ENCODE measurements at places on chromosomes 2 and 18.
A peak's percentile ranks its signal among the peaks of the same experiment; 100 is the strongest.

GRCh38 chr2:64063454-64063853, 44.2 kb upstream of the VPS54 start:
- DNase-seq: no peak

DNA sequence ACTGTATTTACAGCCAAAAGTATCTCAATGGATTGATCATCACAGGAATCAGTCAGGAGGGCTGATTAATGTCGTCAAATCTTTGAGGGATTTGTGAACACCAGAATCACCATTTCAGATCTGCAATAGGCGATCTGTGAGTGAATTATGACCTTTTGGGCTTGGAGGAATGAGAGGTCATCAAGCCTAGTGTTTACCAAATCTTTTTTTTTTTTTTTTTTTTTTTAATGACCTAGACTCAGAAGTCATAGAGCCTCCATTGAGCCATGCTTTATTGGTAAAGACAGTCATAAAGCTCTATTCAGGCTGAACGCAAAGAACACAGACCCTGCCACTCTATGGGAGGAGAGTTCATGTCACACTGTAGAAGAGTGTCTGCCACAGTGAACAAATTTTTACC, 97.7 kb downstream of the SOCS6 start:
- no peak for DNase-seq

DNA sequence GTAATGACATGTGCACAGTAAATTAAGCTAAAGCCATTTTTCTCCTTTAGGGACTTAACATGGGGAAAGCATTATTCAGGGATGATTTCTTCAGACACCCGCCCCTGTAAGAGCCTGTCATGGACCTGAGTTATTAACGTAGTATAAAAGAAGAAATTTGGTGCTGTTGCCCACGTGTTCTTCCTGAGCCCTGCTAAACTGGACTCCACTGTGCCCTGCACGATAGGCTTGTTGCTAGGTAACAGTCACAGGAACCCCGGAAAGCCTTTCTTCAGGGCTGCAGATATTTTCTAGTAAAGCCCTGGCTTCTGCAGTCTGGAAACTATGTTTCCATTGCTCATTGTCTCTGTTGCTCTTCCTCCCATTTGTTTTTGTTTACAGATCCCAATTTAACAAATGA, 157.9 kb downstream of the LRRC30 start:
- DNase-seq: no peak

- no peak for DNase-seq
Measured at GRCh38 chr18:9838144-9838877, 47.5 kb upstream of the TXNDC2 start.

DNA sequence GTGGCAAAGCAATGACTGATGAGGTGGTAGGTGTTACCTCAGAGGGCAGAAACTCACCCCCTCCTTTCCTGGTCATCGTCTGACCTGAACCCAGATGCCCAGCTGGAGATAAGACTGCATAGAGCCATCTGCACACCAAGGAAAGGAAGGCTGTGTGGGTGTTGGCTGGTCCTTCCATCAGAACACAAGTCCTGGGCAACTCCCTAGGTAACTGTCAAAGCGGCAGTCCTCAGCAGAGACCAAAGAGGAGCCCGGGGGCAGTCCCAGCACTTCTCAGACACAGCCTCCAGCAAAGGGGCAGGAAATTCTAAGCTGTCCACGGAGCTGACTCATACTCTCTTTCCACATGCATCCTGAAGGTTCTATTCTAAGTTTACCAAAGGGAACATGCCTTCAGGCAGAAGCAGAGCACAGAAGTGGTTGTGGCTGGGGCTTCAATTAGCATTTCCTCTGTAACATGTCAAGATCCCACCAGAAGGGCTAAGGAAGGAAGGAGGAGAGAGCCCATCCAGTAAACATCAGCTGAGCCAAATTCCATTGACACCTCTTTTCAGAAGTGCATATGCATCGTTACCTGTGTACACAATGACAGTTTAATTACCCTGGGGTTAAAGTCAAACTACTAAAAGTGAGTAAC, 54.7 kb downstream of the SPRED2 start:
- no peak for DNase-seq

- DNase-seq: no peak
Measured at GRCh38 chr2:7356909-7357584, 439.8 kb downstream of the RNF144A start.

- DNase-seq: no peak
Measured at GRCh38 chr2:9407363-9407811, 15.9 kb downstream of the ITGB1BP1 start.

DNA sequence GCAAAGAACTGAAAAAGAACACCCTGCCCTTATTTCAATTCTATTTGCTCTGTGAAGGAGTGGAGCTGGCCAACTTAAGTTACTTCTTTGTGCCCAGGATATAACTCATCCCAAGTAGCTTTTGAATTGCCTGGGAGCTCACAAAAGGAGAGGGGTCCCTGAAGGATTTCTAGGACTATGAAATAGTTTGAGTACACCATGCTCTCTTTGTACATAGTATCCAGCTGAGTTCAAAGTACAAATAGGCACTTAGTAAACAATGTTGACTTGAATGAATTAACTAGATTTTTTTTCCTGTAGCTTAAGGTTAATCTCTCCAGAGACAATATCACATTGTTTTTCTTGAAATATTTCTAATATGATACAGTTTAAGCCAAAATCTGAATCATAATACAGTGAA, 47.7 kb downstream of the ZC3H15 start:
- DNase-seq: no peak

GRCh38 chr2:236985761-236986339, 99.8 kb upstream of the COPS8 start:
- DNase-seq: no peak

DNA sequence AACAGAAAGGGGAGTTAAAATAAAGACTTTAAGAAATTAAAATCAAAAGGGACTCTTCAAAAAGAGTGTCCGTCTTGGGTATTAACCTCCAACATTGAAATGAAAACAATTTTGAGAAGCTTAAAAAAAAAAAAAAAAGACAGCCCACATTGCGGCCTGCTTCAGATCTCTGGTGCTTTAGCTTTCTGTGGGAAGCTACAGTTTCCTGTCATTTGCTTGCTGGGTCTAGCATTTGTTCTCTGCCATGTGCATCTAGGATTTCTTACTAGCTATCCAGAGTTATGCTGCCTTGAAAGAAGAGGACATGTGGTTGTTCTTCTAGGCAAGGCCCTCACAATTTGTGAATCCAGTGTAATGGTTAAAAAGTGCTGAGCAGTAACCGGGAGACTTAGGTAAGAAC, 375.3 kb downstream of the SLC4A3 start:
- no peak for DNase-seq

- no peak for DNase-seq
Measured at GRCh38 chr2:65081232-65081685, 25.0 kb downstream of the CEP68 start.

- no peak for DNase-seq
Measured at GRCh38 chr2:201362396-201362795, 5.3 kb upstream of the FLACC1 start.

- DNase-seq: no peak
Measured at GRCh38 chr2:186183406-186183805, 302.7 kb upstream of the ZC3H15 start.

GRCh38 chr18:5294113-5294456, 1.4 kb downstream of the ZBTB14 start:
- no peak for DNase-seq

DNA sequence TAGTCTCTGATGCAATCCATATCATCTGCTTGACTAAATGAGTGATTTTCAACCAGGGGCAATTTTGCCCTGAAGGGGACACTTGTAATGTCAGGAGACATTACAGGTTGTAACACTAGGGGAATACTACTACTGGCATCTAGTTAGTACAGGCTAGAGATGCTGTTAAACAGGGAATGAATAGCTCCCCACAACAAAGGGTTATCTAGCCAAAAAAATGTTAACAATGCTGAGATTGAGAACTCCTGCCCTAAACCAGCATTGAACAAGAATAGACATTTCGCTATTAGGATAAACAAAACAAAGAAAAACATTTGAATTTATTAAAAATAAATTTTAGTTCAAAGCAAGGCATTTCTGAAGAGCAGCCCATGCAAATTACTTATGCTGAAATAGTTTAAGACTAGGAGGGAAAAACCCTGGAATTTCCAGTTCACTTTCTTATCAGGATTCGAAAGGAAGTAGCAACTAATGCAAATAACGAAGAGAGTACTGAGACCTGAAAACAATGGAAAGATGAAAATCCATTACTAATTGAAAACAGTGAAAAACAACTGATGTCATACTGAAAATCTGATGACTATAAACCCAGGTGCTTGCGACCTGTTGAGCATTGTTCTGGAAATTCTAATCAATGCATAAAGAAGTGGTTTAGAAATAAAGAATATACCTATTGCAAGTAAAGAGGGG, 53.1 kb downstream of the CAB39 start:
- DNase-seq: no peak

DNA sequence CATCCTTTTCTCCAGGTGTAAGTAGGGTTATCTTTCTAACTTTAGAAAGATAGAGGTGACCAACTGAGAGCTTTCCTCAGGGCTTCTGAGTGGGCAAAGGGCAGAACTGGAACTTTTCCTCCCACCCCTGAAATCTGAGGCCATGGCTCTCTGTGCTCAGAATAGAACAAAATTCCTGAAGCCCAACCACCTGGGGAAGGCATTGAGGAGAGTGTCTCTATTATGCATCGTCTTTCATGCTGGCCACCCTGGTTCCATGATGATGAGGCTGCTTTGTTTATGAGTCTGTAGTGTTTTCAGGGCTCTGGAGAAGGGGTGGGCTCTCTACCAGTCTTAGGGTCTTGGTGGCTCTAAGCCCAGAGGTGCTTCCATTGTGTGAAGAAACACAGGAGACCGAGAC, 30.7 kb upstream of the IL1R1 start:
- no peak for DNase-seq

DNA sequence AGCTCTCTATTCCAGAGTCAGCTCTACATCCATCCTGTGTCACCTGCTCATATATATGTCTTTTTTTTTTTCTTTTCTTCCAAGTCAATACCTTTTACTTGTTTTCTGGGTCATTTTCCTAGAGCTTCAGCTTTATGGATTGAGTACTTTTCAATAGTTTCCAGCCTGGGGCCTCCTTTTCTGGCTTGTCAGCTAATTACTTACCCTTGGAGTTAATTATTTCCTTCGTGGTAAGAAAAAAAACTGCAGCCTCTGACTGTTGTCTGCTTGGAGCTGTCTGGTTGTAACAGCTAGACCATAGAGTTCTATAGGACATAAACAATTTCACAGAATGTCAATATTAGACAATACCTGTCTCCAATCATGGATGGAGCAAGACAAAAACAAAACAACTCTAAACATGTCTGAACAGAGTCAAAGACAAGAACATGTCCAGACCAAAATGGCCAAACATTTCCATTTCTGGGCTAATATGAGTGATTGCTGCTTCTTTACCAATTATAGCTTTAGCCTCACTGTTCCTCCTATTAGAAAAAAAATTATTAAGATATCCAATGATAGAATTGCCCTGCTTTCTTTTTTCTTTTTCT, 643.1 kb downstream of the SLC4A3 start:
- no peak for DNase-seq

DNA sequence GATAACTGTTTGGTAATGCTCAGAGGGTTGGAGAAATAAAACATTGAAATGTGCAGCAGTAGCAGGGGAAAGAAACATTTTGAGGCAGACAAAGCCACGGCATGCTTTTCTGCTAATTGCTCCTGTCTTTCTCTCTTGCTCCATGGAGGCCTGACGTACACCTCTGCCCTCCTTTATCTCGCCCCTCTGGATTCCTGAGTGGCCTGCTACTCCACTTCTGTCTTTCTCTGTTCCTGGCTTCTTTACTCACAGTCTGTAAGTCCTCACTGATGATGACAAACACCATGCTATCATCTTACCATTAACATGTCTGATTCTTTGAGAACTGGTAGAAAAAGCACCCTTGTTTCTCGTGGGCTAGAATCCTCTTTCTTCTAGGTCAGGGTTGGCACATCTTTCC, 392.9 kb downstream of the MEIS1 start:
- DNase-seq: no peak

- DNase-seq: no peak
Measured at GRCh38 chr18:1526991-1527390, 622.3 kb downstream of the ADCYAP1 start.

- DNase-seq: no peak
Measured at GRCh38 chr2:15906778-15907177, 33.6 kb upstream of the MYCN start.

GRCh38 chr18:13491138-13491537, 235.2 kb downstream of the FAM210A start:
- no peak for DNase-seq

DNA sequence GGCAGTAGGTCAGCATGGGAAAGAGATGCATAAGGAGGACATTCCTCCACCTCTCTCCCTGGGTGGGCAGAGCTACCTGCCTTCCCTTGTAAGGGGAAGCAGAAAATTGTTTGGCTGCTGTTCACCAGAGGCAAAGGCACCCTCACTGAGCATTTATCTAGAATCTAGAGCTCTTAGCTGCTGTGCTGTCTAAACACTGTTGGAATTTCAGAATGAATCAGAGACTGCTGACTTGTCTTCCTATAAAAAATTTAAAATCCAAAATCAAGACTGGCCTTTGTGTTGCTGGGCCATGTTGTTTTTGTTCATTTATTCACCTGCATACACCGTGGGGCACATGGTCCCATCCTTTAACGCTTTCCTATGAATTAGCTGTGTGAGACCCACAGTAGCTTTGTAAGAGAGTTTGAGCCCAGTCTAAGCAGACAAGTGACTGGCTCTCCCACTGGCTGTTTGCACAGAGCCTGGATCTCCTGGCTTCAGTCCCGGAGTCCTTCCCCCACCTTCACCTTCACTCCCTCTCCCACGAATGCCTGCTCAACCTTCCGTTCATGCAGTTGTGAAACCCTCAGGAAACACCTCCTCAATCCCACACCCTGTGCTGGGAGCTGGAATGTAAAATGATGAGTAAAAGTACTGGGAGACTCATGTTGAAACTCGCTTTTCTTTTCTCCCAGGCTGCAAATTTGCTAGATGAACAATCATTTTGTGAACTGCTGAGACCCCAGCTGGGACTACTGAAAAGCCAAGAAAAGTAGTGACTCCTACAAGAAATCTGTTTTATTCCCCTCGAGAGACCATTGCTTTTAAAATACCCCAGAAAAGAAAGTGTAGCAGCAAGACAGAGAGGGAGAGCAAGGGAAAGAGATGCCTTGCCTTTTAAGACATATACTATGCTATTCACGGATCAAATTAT, 76.2 kb downstream of the FAM168B start:
- no peak for DNase-seq

GRCh38 chr2:215874418-215874817, 138.9 kb downstream of the MREG start:
- DNase-seq: no peak

- DNase-seq: no peak
Measured at GRCh38 chr2:167945660-167946368, 301.6 kb downstream of the STK39 start.

DNA sequence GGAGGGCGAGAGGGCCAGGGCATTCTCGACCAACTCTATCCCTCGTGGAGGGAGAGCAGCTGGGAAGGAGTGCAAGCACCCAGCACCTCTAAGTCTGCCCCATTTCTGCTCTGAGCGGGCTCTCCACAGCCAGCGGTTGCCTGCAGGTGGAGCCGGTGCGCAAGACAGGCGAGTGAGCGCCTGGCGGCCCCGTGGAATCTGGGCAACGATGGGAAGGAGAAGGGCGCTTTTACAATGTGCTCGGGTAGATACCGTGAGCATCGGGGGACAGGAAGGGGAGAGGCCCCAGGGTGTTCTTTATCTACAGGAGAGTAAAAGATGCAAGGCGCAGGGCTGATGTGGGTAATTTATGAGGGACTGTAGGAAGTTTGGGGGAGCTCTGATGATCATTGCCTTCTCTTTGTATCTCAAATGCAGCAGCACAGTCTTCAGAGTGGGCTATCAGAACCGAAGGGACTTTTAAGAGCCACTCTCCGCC, 867 bp upstream of the TTL start:
- peak; percentile 88 for DNase-seq

All from coronary artery (tissue), 2 donors.